ENCODE measurements at places on chromosomes 4 and X.

GRCh38 chrX:30577362-30577991 lies at the start of gene TASL:
Gene TASL (minus strand): TSS chrX:30577766. CDS start chrX:30560355, 17,411 bp downstream.
- DNase-seq, result no peak

DNA sequence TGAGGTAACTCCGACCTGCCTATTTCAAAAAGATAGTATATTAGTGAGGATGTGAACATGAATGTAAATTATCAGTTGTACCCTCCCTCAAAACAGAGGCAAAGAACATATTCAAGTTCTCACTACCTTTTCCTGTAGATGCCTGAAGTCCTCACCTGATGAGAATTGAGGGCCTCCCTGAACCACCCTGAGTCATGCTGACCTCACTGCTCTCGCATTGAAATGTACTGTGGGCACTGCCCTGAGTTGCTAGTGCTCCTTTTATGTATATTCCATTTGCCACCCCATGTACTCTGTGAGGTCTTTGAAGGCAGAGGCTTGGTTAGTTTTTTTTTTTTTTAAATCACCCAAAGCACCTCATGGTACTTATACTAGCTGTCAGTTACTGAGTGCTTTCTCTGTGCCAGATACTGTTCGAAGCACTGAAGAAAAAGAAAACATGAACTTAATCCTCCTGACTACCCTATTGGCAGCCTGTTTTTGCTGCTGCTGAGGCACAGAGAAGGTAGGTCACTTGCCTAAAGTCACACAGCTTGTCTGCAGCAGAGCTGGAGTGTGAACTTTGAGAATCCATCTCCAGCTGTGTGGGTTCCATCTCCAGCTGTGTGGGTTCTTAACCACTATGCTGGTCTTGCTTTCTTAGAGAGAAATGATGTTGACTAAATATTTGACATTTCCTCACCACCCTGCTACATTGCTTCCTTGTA lies 253.1 kb upstream of the GPC4 start:
- no peak for DNase-seq

DNA sequence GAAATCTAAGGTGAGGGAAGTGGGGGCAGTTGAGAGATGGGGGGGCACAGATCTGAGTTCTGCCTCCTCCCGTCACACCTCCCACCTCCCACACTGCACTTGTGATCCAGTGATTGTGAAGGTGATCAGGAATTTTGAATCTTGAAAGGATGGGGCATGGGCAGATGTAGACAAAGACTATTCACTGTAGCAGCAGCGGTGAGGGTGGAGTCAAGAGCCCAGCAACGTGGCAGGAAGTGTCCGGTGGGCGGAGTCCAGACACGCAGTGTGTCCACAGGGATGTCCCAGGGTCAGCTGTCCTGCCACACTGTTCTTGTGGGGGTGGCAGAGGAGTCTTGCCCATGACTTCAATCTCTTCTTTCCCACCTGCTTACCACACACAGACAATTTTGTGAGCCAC lies 330.5 kb upstream of the GALNT7 start:
- DNase-seq, result no peak

GRCh38 chr4:786861-787300 lies 39.0 kb downstream of the CPLX1 start:
- DNase-seq, result no peak

DNA sequence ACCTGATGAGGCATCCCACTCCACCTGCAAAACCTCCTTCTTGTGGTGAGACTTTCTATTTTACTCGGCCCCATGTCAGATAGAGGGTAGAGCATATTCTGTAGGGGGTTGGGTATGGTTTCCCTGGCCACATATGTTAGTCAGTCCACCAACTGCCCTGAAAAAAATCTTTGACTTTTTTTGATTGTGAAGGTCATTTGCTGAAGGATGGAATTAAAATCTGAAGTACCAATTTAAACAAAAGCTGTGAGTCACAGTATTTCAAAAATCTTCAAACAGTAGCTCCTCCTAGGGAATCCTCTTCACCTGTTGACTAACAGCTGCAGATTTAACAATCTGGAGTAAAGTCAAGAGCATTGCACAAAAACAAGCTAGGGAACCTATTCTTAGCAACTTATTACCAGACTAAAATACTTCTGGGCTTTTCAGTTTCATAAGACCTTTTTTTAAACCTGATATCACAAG lies 8.0 kb upstream of the CCDC110 start:
- no peak for DNase-seq

- DNase-seq, result no peak
Observed at GRCh38 chrX:79645749-79646148, 278.6 kb upstream of the ITM2A start.

DNA sequence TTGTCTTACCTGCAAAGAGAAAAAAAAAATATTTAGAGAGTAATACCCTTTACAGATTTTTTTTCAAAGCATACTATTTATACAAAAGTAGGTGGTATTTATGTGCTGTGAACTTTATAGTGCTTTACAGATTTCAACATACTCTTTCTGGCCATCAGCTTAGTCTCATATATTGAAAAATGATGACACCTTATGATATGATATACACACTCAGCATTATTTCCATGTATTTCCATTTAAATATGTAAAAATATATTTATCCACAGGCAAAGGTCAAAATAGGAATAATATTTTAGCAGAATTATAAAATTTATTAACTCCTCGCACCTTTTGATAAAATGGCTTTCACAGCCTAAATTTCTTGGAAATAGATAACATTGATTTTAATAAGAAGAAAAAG lies 815.8 kb upstream of the EPHA5 start:
- no peak for DNase-seq

DNA sequence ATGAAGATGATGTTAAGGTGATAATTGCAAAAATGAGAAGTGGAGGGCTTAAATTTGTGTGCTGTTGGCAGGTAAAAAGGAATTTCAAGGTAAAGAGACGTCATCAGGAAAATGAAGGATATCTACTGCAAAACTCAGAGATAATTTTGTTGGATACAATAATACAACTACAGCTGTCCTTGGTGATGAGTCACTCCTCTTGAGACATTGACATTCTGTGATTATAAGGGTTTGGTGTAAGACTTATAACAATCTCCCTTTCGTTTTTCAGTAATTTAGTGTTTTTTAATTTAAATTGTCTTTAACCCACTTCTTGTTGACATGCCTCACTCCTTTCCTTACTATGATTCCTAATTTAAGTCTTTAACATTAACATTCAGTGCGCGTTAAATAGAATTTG lies 1074.1 kb upstream of the SLIT2 start:
- DNase-seq, result no peak

- DNase-seq, result no peak
Observed at GRCh38 chr4:53905276-53905940, 159.0 kb downstream of the CHIC2 start.

DNA sequence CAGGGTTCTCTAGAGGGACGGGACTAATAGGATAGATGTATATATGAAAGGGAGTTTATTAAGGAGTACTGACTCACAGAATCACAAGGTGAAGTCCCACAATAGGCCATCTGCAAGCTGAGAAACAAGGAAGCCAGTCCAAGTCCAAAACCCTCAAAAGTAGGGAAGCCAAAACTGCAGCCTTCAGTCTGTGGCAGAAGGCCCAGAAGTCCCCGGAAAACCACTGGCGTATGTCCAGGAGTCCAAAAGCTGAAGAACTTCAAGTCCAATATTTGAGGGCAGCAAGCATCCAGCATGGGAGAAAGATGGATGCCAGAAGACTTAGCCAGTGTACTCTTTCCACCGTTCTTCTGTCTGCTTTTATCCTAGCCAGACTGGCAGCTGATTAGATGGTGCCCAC lies 227.2 kb downstream of the KCTD8 start:
- no peak for DNase-seq

DNA sequence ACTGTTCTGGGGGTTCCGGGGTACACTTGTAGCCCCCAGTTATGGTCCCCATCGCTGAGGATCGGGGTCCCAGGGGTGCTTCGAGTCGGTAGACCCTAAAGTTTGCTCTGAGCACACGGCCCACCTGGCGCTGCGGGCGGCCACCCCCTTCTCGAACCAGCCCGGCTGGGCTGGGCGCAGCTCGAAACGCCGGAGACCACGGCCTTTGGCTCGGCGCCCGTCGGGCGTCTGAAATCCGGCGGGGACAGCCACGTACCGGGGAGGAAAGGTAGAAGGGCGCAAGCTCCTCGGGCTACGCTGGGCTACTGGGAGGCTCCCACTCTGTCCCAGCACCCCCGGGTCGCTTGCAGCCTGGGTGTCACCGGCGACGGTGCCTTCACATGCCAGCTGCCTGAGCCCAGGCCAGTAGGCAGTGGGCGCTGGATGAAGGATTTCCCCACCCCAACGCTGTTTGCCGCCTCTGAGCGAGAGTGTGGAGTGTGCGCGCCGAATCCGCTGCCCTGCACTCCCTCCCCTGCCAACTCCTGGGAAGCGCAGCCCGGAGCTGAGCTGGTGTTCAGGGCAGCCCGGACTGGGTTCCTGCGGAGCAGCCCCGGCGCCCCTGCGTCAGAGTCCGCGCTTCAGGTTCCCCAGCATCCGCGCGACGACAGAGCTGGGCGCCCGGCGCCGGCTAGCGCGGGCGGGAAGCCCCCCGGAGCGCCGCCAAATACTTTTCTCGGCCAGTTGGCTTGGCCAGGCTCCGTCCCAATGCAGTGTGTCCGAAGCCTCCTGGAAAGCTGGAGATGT lies 637 bp downstream of the MAMLD1 start:
- DNase-seq, result no peak

DNA sequence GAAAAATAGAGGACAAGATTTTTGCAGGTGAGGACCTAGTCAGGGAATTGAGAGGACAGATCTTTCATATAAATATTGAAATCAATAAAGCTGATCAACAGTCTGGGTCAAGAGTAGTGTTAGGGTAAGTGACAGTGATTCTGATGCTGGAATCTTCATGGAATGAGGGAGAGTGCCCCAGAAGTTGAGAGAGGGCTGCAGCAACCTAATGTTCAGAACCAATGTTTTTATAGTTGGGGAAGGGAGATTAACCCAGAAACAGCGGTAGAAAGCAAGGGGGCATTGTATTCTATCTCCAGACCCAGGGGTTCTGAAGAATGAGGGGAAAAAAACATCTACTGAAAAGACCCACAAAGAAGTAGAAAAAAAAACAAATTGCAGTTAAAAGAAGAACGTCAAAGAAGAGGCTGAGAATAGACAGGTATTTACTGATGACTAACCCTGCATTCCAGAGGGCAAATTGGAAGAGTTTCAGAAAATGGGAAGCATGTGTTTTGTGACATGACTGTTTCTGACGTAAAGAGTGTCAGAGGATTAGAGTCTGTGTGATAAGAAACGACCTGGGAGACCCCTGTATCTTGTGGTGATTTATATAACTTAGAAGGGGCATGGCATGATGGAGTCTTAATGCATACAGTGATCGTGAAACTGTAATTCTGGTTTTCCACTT lies 819.6 kb upstream of the EPHA5 start:
- no peak for DNase-seq

DNA sequence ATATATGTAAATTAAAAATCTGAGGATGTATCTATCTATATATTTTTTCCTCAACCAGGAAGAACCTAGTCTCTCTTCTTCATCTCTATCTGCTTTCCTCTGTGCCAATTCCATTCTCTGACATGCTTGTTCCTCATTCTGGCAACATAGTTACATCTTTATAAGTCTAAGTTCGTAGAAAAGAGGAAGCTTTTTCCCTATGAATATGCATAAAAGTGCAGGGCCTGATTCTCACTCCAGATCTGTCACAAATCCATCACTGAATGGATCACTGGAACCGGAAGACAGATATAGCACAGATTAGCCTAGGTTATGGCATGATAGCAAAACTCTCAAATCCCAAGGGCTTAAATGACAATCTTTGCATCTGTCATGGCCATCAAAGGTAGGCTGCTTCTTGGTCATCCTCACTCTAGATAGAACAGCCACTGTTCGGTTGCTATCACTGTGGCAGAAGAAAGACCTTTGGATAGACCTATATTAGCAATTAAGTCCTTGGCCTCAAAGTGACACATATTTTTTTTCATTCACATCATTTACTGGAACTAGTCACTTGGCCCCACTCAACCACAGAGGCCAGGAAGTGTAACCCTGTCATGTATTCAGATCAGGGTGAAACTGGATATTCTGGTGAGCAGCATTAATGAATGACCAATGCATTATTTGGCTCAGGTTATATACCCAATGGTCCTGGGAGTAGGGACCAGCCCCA lies 22.2 kb downstream of the DTHD1 start:
- no peak for DNase-seq

GRCh38 chrX:149272690-149273463 lies 232.2 kb downstream of the IDS start:
- DNase-seq, result no peak

DNA sequence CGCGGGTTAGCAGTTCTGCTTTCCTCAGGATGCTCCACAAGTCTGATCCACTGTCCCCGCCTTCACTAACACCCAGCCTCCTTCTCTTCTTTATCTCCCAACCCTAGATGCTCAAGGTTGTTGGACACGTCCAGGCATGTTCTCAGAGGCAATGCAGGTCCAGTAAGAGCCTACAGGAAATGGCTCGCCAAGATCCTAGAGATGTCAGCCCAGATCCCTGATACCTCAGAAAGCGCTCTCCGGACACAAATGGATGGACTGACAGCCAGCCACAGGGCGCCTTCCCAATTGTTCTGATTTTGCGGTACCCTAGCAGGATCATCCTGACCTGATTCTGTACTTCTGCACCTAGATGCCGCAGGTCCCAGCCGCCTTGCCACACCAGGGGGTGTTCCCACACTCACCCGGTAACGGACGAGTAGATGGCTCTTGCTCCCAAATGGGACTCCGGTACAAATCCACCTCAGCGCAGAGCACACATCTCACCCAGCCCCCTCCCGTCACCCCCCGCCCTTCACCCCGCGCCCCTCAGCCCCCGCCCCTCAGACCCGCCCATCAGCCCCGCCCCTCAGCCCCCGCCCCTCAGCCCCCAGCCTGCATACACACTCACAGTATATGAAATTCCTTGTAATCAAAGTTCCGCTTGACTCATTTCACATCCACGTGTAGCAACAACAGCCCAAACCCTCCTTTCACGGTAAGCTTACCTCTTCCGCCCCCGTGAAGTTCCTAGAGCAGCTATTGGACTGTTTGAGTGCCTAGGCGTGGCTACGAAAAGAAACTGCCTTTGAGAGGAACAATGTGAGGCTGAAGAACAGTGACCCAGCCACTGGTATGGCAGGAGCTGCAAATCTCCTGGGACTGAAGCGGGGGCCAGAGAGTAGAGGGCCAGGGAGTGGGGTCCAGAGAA lies at the start of gene EDA2R:
TSS of gene EDA2R (minus strand) at position 488 of the 910 bp plus-strand sequence. CDS start 23,058 bp downstream, outside the sequence.
- DNase-seq, result peak; percentile 11

Data from activated T-cell treated with anti-CD3 and anti-CD28 coated beads, Interleukin-2, amount 50 U/mL, for 4 hours (primary cell).